RCC 7860 (cell line): ENCODE measurements at places on chromosomes 6 and 20.
A peak's percentile ranks its signal among the peaks of the same experiment; 100 is the strongest.

GRCh38 chr6:135128268-135128914 lies 52.7 kb upstream of the MYB start:
- DNase-seq, result no peak

GRCh38 chr20:17833036-17833674 lies 133.4 kb downstream of the BANF2 start:
- no peak for DNase-seq

GRCh38 chr20:18665135-18665534 lies 77.3 kb downstream of the DTD1 start:
- DNase-seq, result no peak

DNA sequence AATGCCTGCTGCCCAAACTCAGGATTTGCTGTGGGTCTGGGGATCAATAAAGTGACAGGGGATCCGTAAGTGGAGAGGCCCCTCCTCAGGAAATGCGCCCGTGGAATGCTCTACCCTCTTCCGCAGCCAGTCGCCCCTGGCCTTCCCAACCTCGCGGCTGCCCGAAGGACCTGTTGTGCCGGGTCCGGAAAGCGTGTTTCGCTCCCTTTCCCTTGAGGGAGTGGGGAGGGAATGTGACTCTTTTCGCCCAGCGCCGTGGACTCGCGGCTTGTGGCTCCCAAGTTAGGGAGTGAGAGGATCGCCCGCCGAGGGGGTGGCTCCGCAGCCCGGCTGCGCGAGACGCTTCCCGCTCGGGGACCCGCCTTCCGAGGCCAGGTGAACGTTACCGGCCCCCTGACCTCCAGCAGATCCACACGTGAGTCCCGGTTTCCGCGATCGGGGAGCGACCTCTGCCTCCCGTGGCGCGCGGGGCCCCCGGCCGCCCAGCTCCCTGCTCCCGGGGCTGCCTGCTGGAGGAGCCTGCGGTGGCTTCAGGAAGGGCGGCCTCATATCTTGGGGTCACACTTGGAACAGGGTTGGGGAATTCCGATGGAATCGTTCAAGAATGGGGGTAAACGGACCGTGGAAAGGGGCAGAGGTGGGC lies 666 bp downstream of the TPD52L1 start:
- DNase-seq, result no peak

- DNase-seq, result no peak
Measured at GRCh38 chr20:1696521-1697209, 39.1 kb upstream of the SIRPG start.

DNA sequence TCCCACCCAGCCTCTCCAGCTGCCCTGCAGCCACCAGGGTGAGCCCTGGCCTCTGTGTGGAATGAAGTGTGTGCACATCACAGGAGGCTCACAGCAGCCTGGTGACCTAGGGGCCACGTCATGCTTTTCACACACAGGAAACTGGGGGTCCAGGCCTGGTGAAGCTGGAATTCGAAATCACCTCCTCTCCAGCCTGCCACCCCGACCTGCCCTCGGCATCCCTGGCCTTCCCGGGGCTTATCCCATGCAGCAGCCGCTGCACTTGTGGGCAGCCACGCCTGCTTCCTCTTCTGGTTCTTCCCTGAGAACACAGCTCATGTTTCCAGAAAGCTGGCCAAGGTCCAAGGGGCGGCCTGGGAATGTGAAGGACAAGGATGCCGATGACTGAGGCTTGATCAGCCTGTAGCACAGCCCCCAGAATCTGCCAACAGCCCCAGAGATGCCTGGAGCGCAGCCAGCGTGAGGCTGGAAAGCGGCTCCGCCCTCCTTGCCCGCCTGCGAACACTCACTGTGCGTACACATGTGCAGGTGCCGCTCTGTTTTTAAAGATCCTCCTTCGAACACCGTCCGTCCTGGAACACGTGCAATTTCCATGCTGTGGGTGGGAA lies 4.2 kb upstream of the NTSR1 start:
- DNase-seq, result peak; percentile 76

GRCh38 chr6:132483779-132484679 lies 28.9 kb downstream of the STX7 start:
- peak; percentile 52 for DNase-seq

DNA sequence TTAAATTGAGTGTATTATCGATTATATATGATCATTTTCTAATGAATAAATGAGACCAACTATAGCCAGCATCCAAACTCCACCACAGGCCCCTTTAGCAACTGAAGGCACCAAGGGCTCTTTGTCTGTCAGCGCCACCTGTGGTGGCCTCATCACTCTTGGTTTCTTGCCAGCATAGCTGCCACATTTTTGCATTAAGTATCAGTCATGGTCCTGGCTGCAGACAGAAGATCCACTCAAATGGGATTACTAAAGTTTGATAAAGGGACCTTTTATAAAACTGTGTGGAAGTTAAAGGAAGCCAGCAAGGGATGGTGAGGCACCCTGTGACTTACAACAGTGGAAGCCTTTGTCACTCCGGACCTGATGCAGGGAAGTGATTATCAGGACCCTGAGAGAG lies 162.9 kb downstream of the C6orf118 start:
- no peak for DNase-seq

DNA sequence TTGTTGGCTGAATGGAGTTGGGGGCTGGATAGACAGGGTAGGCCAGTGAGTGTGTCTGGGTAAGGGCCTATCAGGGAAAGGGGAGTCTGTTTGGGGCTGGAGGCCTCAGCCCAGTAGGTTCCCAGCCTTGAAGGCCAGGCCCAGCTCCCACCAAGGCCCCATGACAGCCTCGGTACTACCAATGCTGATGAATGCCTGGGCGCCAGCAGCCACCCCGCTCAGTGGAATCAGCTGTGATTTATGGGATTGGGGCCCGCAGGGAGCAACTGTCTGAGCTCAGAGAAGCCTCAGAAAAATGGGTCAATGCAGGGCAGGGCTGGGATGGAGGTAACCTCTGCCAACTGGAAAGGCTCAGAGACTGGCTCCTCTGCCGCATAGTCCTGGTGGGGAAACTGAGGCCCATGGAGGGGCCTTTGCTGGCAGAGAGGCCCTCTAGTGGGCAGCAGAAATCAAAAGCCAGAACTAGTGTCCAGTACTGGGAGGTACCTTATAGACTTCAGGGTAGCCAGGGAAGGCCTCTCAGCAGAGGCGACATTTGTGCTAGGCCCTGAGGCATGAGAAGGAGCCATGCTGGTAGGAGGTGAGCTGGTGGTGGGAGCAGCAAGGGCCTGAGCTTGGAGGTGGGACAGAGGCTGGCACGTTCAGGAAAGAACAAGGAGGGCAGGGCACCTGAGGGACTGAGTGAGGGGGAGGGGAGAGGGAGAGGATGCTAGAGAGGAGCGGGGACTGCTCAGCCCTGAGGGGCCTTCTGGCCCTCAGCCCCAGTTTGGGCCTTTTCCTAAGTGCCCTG lies 36.4 kb downstream of the DLGAP4 start:
- DNase-seq, result no peak
